ENCODE measurements at places on chromosomes 12 and 14.

DNA sequence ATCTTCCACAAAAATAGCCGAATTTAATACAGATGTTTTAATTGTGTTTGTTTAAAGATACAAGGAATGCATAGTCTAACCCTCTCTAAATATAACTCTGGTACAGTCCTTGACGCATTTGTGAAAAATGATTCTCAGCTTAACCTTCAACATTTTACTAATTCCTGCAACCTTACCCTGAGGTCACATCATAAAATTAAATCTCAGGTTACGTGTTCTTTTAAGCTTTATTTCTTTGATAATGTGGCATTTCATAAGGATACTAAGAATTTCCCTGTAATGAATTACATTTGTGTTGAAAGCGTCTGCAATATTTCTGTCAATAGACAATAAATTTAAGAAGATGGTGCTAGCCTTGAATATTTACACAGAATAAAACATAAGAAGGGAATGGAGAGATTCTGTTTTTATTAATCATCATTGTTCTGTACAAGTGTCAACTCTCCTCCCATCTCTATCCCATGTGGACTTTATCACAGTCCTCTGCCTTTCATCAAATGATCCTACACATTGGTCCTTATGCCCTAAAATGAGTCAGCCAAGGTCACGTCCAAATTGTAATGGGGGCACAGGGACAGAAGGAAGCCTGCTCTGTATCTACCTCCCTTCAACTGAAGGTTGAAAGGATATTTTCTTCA is 769.3 kb upstream of the FLRT2 start:
- no peak for DNase-seq

- DNase-seq = no peak
Measured at GRCh38 chr12:89864411-89864810, 155.8 kb upstream of the ATP2B1 start.

- no peak for DNase-seq
Measured at GRCh38 chr12:112564160-112564784, 145.5 kb downstream of the PTPN11 start.

- DNase-seq = no peak
Measured at GRCh38 chr12:120399531-120399930, 30.6 kb upstream of the MSI1 start.

- no peak for DNase-seq
Measured at GRCh38 chr12:104490850-104491249, 34.1 kb downstream of the CHST11 start.

DNA sequence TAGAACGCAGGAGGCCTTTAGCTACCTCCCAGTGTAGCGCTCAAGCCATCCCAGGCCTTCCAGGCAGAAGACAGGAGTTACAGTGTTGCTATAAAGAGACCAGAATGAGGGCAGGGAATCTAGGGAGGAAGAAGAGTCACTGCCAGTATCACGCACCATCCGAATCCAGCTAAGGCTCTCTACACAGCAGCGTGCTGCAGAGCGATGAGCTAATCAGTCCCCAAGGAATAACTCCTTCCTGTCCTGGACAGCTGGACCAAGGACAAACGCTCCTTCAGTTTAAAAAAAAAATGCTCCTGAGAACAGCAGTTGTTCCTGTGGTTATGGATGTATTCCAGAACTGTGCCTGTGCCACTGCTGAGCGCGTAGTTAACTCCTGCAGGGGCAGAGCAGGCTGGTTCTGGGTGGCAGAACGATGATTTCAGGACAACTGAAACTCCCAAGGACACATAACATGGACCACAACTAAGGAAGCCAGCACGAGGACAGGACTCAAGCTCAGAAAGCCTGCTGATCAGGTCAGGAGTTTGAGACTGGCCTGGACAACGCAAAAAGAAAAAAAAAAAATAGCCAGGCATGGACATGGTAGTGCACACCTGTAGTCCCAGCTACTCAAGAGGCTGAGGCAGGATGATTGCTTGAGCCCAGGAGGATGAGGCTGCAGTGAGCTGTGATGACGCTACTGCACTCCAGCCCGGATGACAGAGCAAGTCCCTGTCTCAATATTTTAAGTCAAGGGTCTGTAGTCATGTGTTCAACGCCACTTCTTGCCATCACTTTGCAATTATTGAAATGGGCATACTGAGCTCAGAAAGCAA is 2.6 kb downstream of the IFFO1 start:
- DNase-seq = peak; percentile 44

- no peak for DNase-seq
Measured at GRCh38 chr12:19154686-19155085, 25.2 kb downstream of the PLEKHA5 start.

DNA sequence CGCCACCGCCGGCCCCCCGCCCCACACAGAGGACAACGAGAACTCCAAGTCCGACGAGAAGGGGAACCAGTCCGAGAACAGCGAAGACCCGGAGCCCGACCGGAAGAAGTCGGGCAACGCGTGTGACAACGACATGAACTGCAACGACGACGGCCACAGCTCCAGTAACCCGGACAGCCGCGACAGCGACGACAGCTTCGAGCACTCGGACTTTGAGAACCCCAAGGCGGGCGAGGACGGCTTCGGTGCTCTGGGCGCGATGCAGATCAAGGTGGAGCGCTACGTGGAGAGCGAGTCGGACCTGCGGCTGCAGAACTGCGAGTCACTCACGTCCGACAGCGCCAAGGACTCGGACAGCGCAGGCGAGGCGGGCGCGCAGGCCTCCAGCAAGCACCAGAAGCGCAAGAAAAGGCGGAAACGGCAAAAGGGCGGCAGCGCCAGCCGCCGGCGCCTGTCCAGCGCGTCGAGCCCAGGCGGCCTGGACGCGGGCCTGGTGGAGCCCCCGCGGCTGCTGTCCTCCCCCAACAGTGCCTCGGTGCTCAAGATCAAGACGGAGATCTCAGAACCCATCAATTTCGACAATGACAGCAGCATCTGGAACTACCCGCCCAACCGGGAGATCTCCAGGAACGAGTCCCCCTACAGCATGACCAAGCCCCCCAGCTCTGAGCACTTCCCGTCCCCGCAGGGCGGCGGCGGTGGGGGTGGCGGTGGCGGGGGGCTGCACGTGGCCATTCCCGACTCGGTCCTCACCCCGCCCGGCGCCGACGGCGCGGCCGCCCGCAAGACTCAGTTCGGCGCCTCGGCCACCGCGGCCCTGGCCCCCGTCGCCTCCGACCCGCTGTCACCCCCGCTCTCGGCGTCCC is 150.9 kb downstream of the EGLN3 start:
- DNase-seq = no peak

- DNase-seq = peak; percentile 16
Measured at GRCh38 chr12:86249276-86249675, 6.9 kb downstream of the MGAT4C start.

DNA sequence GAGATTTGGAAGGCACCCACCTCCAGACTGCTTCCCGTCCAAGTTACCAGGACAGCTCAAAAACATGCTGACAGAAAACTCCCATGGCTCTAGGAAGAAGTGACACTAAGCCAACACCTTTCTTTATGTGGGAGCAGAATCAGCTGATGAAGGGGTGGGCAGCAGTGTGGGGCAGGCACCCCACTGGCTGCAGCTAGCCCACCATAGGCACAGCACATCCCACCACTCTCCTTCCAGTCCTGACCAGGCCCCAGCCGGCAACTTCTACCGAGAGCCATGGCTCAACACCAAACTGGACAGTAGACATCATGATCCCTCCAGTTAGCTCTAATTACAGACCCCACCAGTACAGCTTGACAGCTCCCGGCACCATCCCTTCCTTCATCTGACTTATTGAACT is 45.0 kb downstream of the SH2B3 start:
- no peak for DNase-seq

- DNase-seq = no peak
Measured at GRCh38 chr12:51025338-51025835, 797 bp downstream of the SLC11A2 start.

- DNase-seq = no peak
Measured at GRCh38 chr14:20632448-20632830, 9.1 kb downstream of the OR6S1 start.

DNA sequence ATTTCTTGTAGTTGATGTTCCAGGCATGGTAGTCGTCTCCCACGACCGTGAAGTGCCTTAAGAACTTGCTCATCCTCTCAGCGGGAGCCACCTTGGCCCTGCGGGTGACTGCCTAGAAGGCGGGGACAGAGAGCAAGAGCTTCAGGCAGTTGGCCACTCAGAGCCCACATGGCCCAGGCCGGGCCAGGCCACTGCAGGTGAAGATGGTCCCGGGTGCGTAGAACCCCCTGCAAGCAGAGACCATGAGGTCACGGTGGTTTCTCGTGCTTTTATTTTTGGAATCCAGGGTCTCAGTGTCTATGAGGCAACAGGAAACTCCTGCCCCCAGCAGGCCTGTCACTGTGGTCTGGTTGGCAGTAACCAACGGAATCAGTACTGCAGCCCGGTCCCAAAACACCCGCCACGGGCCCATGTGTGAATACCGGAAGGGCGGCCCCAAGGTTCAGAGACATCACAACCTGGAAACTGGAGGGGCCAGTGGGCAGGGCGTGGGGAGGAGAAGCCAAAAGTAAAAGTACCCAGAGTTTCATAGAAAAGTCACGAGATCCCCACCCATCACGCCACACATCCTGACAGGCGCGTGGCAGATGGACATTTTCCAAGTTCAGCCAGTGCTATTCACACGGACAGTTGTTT is 27.5 kb downstream of the HVCN1 start:
- DNase-seq = no peak

DNA sequence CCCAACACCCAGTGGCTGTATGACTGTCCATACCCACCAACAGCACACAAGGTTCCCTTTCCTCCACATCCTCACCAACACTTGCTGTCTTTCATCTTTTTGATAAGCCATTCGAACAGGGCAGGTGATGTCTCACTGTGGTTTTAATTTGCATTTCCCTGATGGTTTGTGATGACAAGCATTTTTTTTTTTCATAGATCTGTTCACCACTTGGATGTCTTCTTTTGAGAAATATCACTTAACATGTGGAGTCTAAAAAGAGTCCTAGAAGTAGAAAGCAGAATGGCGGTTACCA is 198.1 kb upstream of the DIO3 start:
- no peak for DNase-seq

GRCh38 chr12:8596561-8596960 is 16.1 kb downstream of the AICDA start:
- DNase-seq = no peak

DNA sequence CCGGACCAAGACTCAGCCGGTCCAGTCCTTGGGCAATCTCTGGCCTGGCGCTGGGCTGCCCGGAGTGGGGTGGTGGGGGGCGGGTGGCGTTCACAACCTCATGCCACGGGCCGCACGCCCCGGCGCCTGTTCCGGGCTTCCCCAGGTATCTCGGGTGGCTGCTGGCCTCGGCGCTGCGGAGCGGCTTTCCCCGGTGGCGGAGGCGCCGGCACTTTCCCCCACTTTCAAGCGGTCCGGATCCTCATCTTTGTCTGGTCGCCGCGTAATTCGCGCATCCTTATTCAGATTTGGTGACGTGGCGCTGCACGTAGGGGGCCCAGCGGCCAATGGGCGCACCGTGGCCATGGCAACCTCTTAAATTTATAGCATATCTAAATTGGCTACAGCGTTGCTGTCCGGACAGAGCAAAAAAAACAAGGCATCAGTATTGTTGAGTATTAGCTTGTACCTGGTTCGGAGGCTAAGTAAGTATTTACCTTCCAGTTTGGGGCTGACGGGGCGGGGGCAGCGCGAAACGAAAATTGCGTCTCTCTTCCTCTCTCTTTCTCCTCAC is at the start of gene LHX5:
TSS of gene LHX5 (minus strand) at position 253 of the 553 bp plus-strand sequence. CDS start 373 bp downstream, outside the sequence.
- DNase-seq = no peak

DNA sequence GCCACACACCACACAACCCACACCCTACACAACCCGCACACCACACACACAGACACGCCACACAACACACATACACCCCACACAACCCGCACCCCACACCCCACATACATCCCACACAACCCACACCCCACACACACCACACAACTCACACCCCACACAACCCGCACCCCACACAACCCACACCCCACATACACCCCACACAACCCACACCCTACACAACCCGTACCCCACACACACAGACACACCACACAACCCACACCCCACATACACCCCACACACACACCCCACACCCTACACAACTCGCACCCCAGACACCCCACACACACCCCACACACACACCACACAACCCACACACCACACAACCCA is 78.5 kb downstream of the NOC4L start:
- no peak for DNase-seq

- peak; percentile 85 for DNase-seq
Measured at GRCh38 chr12:42716491-42716891, 126.9 kb upstream of the PRICKLE1 start.

DNA sequence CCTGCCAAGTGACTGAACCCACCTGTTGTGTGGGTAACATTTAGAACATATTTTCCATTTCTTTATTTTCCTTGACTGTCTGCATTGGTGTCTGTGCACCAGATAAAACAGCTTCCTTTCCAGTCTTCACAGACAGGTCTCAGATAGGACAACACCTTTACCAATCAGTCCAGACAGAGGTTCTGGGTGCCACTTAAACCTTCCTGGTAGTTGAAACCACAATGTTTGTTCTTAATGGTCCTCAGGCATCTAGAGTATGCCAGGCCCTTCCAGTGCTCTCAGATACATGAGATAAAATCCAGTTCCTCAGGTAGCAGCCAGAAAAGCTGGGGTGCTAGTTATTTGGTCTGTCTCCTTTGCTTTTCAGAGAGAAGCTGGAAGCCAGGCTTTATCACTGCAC is 7.0 kb upstream of the CLEC2D start:
- DNase-seq = peak; percentile 49

DNA sequence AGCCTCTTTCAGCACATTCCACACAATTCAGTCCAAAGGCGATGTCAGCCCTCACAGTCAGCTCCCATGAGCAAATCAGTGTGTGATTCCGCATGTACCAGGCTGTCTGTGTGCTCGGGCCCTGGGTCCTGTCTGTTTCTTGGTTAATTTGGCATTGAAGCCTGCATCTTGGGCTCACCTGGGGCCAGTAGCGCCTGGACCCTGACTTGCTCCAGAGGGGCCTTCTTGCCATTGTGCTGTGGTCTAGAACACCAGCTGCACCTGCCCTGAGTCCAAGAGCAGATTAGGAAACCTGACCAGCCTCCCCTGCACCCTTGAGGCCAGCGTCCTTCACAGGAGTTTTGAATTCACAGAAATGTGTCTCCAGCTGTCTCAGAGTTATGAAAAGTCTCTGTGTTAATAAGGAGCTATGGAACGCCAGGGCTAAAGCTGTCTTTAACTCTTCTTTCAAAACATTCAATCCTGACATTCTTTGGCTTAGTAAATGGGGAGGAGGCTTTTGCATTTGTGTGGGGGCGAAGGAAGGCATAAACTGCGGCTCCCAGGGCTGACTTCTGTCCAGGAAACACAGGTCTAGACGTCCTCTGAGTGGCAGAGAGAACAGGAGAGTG is 102.2 kb downstream of the ARF6 start:
- no peak for DNase-seq

DNA sequence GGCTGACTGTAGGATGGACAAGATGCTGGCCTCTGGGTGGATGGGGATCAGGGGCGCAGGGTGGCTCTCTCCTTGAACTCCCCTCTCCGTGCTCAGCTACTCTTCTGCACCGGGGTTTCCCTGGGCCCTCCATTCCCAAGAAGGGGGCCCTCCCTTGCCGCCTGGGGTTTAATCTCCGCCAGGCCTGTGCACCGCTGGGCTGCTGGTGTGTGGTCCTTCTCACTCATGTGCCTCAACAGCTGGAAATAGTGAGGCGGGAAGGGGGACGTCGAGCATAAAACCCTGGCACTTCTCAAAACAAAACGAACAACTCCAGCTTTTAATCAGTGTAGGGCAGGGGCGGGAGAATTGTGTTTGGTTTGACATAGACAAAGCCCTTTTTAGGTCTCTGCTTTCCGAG is 19.0 kb upstream of the SMOC1 start:
- DNase-seq = no peak

- no peak for DNase-seq
Measured at GRCh38 chr12:26979733-26980132, 34.5 kb downstream of the TM7SF3 start.

- DNase-seq = peak; percentile 15
Measured at GRCh38 chr12:29616664-29617406, 119.3 kb upstream of the OVCH1 start.
